ENCODE measurements at places on chromosomes 11 and 22.

DNA sequence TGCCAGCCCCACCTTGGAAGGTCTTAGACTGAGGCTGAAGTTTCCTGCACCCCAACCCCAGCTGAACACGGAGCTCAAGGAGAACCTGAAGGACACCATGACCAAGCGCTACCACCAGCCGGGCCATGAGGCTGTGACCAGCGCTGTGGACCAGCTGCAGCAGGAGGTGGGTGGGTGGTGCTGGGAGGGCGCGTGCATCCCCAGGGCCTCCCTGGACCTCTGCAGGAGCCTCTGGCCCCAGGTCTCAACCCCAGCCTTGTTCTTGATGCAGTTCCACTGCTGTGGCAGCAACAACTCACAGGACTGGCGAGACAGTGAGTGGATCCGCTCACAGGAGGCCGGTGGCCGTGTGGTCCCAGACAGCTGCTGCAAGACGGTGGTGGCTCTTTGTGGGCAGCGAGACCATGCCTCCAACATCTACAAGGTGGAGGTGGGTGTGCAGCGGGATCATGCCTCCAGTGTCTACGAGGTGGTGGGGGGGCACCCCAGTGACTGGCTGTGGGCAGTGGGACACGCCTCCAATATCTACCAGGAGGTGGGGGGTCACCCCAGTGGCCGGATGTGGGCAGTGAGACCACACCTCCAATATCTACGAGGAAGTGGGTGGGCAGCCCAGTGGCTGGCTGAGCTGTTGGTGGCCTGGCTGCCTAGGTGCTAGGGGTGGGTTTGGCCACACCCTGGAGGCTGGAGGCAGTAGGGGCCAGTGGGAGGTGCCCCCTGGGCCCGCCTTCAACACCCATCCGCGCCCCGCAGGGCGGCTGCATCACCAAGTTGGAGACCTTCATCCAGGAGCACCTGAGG lies 4.6 kb downstream of the CD151 start:
- no peak for DNase-seq

GRCh38 chr11:66280428-66280827 lies 2.5 kb downstream of the CNIH2 start:
- DNase-seq = no peak

GRCh38 chr11:76419896-76420295 lies 24.9 kb upstream of the EMSY start:
- no peak for DNase-seq

- peak; percentile 31 for DNase-seq
These were observed at the start of gene APOBEC3H for GRCh38 chr22:39097098-39098020. Gene APOBEC3H, plus strand, starts transcription at chr22:39097244. Its CDS starts 3,035 bp downstream, at chr22:39100279.

GRCh38 chr11:16966930-16967671 lies 47.1 kb downstream of the PLEKHA7 start:
- no peak for DNase-seq
